H54 (cell line): ENCODE measurements at places on chromosomes 11 and 22.
A peak's percentile ranks its signal among the peaks of the same experiment; 100 is the strongest.

- no peak for DNase-seq
These were observed 38.8 kb upstream of the CHRNA10 start for GRCh38 chr11:3709977-3710376.

DNA sequence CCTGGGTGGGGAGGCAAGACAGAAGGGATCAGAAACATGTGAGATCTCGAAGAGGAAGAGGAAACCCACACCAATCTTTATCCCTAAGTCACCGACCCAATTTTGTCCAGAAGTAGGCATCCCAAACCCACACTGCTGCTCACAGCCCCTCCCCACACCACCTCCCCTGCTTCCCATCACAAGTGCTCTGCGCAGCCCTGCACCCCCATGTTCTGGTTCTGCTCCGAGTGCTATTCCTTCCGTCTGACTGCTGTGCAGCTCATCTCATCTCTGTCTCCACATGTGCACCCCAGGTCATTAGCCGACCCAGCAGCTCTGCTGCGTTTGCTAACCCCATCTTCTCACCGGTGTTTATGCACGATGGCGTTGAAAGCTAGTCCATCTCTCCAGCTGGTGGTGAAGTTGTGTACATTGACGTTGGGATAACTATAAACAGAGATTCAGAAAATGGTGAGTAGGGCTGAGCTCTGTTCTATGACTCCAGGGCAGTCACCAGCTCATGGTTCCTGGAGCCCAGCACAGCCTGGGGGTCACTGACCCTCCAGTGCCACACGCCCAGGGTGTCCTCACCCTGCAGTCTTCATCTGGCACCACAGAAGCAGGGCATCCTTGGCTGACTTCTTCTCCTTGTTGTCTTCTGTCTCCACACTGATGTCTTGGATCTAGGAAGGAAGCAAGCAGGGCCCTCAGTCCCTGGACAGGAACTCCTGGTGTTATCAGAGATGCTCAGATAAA, 15.1 kb downstream of the SPTBN2 start:
- DNase-seq, result no peak

- DNase-seq, result no peak
These were observed 42.2 kb downstream of the AHNAK start for GRCh38 chr11:62504158-62504973.

DNA sequence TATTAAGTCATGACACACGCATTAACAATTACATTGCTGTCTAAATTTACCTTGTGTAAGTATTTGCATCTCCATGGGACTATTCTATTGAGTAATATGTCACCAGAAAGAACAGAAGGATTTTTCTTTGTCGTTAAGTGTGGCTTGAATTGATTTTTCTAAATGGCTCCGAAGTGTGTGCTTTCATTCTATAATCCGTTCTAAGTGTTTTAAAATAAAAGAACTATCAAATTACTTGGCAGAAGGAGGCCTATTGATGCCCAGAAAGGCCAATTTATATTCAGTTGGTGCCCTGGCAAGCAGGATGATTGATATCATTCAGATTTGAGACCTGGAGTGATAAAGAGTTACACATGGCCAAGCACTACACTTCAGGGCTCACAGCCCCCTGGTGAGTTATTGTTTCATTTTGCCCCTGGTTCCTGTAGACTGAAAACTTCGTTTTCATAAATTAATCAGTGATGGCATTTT, 538.9 kb upstream of the ANO5 start:
- DNase-seq, result no peak

DNA sequence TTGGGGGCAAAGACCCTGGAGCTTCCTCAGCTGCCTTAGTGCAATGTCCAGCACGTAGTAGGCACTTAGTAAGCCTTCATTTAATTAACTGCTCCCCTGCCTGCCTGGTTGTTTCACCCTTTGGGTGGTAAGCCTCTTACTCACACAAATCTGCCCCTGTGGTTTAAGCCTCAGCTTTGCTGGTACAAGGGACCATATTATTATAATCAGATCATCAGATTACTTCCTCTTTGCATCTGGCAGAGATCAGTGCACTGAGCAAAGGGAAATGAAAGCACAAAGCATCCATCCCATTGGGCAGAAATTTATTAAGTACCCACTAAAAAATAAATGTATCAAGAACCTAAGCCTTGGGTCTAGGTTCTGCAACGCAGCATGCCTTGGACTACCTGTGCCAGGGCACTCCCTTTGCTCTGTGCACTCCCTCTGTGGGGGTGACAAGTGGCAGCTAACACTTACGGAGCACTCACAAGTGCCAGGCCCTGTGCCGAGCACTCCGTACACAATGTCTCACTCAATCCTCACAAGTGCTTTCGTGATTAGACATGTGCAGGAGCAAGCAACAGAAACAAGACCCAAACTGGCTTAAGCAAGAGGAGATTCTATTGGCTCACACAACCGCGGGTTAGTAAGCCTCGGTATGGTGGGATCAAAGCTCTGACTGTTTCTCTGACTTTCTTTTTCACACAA, 34.9 kb upstream of the DAGLA start:
- DNase-seq, result no peak

DNA sequence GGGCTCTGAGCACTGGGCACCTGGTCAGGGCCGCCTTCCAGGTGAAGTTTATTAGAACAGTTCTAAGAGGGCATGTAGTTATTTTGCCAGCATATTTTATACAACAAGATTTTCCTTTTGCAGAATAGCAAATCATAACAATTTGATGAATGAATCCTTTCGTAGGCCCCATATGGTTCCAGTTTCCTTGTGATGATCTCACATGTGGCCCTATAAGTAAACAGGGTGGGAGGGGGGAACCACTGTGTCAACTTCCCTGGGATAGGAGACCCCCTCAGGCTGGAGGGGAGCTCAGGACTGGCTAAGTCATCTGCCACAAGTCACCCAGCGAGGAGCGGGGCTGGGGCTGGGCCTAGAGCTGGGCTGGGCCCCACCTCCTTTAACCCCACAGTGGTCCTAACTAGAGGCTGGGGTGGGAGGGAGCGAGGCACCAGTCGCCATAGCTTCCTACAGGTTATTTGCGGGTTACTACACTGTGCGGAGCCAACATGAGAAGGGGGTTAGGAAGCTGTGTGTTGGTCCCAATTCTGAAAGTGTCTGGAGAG, 4.2 kb downstream of the FBLN1 start:
- no peak for DNase-seq

GRCh38 chr11:107017433-107018218, 650 bp downstream of the GUCY1A2 start:
- DNase-seq, result no peak

DNA sequence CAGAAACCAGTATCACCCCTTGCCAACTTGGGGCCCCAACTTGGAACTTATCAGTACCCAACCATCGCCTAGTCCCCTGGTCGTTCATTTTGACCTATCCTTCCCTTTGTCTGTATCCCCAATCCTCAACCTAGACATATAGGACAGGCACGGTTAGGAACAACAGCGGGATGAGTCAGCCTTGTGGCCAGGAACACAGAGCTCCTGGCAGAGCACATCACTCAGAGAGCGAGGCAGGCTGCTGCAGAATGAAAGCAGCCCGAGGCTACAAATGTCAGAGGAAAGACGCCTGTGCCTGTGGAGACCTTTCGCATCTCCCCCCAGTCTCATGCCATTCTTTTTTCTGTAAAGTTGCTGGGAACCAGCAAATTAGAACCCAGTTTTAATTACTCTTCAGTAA, 14.6 kb downstream of the DKK3 start:
- DNase-seq, result peak; percentile 79

DNA sequence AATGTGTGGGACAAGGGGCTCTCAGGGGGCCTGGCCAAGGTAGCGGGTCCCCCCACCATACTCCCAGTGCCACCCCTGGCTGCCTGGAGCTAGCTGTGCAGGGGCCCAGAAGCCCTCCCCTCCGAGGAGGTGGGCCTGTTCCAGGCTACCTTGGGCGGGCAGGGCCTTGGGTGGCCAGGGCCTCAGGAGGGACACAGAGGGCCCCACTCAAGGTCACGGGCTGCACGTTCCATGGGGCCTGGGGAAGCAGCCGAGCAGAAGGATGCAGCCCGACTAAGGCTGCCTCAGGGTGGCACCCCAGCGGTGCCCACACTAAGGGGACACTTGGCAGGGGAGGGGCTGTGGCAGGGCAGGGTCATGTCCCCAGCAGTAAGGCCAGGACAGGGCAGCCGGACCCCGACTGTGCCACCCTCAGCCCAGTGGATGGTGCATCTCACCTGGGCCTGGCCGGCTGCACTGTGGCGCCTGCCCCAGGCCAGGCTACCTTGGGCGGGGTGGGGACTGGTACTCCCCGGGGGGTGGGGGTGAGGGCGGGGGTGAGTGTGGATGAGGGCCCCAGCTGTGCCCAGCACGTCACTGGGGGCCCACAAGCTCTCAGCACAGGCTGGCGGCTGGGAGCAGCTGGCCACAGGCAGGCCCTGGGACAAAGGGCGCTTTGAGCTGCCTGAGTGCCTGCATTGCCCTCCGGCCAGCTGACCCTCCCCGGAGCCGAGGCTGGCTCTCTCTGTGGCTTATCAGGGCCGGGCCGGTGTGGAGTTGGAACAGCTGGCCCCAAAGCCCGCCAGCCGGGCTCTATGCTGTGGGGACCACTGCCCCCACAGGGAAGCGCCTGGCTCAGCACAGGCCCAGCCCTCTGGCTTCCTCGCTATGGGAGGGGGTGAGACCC, 117.1 kb downstream of the KCNQ1 start:
- DNase-seq, result no peak

GRCh38 chr11:13309156-13309555, 31.6 kb downstream of the BMAL1 start:
- no peak for DNase-seq

- DNase-seq, result no peak
These were observed 1.1 kb upstream of the PHLDB1 start for GRCh38 chr11:118606157-118606843.
